ENCODE measurements at places on chromosomes 5 and 9.

DNA sequence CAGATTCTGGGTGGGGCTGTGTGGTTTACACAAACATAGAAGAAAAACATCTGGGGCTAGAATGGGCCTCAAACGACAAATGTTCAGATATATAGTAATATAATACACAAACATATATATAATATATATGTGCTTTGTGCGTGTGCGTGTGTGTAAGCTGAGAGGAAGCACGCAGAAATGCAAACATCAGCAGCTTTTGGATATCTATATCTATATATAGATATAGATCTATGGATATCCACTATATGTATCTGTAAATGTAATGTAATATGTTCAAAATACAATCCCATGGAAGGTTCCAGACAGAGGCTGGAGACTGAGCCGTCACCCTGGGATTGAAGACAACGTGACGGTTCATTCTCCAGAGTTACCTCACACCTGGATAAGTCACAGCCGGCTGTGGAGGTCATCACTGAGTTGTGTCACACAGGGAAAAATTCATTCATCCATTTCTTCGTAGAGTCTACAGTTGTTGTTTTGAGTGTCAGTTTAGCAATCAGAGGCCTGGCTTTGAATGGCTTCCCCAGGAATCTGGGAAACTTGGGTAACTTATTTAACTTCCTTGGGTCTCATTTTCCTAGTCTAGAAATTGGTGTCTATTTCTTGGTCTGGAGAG is 123.0 kb upstream of the CPEB4 start:
- no peak for DNase-seq

GRCh38 chr9:105047742-105048041 is 119.7 kb upstream of the ABCA1 start:
- DNase-seq: no peak

GRCh38 chr9:68473790-68474189 is 66.9 kb downstream of the TMEM252 start:
- no peak for DNase-seq

- peak; percentile 85 for DNase-seq
Measured at GRCh38 chr5:140251527-140251973, 51.4 kb downstream of the PFDN1 start.

DNA sequence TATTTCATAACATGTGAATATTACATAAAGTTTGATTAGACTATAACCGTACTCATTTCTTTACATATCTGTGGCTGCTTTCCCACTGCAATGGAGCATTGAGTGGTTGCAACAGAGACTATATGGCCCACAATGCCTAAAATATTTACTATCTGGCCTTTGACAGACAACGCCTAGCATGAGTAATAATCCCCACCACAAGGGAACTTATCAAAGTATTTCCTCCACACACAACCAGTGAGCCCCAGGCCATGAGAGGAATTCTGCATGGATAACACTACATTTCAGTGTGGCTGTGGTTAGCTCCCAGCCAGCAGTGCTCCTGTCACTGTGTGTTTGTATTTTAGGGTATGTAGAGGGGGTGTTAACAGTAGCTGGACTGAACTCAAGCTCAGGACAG is 54.8 kb downstream of the FAM81B start:
- DNase-seq: no peak

Data from activated naive CD4-positive, alpha-beta T cell treated with anti-CD3 and anti-CD28 coated beads, Interleukin-2, amount 50 U/mL, for 72 hours (primary cell).